ENCODE measurements at places on chromosomes 3 and 15.

GRCh38 chr3:31041161-31041978 is 146.9 kb upstream of the GADL1 start:
- DNase-seq, result no peak

DNA sequence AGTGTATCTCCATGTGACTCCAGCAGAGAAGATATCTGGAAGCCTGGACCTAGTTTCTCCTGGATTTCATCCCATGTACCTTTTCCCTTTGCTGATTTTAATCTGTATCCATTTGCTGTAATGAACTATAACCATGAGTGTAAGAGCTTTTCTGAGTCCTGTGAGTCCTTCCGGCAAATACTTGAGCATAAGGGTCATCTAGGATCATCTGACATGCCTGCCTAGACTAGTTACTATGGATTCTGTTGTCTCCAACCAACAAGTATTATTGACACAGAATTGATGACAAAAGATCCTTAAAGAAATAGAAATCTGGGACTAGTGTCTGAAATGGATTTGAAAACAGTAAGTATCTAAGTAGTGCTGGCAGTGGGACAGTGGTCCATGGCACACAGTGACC is 11.3 kb upstream of the UBE3A start:
- no peak for DNase-seq

- DNase-seq, result no peak
Observed at GRCh38 chr15:68187559-68187958, 17.6 kb downstream of the CALML4 start.

GRCh38 chr15:99987119-99987506 is 253.9 kb upstream of the LYSMD4 start:
- no peak for DNase-seq

DNA sequence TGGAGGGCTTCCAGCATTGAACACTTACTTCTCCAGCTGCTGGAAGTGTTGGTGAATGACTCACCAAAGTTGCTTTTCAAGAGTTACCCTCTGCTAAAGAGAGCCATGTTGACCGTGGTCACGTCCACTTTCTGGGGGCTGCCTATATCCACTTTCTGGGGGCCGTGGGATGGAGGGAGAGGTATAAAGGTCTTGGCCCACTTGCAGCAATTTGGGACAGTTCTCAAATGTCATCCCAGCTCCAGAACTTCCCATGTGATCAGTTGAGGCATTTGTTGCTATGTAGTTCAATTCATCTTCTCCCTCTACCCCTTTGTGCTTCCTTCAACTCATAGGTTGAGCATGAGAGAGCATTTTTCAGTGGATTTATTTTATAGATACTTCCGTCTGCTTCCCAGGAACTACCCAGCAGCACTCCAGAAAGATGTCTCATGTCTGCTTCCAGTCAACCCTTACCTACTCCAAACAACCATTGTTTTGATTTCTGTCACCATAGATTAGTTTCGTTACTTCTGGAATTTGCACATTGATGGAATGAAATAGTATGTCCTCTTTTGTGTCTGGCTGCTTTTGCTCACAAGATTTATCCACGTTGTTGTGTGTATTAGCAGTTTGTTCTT is 130.6 kb downstream of the TCF12 start:
- no peak for DNase-seq

DNA sequence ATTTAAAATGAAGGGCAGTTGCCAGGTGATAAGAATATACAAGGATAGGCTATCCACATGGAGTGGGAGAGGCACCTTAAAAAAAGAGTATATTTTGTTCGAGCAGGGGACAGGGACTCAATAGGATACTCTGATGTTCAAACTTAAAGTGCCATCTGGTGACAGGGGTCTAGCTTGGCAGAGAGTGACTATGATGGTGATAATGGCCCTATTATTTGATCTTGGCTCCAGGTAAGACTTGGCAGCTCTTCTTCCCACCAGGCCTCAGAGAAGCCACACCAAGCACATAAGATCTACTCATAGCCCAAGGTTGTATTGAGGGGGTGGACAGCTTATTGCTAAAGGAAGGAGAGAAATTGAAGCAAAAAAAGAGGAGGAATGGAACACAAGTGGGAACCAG is 109.0 kb upstream of the MANF start:
- DNase-seq, result no peak

DNA sequence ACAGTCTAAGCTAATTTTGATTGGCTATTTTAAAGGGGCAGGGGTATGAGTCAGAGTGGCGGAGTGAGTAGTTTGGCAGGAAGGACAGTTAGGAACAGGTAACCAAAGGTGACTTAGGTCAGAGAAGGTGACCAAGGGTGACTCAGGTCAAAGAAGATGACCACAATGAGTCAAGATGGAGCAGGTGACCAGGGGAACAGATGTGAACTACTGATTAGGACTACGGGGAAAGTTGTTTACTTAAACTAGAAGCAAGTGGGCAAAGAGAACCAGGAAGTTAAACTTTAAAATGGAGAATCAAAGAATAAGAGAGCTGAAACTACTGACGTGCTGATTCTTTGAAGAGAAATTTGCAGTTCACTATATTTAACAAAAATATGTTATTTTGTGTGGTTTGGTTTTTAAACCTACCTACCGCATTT is 14.1 kb upstream of the CA12 start:
- DNase-seq, result no peak

GRCh38 chr3:128009952-128010846 is 42.0 kb upstream of the SEC61A1 start:
- DNase-seq, result no peak

GRCh38 chr3:64638981-64639481 is 48.8 kb downstream of the ADAMTS9 start:
- no peak for DNase-seq

GRCh38 chr3:43391621-43392020 is 105.3 kb downstream of the SNRK start:
- DNase-seq, result no peak

- no peak for DNase-seq
Observed at GRCh38 chr3:101513419-101513986, 491 bp upstream of the SENP7 start.

DNA sequence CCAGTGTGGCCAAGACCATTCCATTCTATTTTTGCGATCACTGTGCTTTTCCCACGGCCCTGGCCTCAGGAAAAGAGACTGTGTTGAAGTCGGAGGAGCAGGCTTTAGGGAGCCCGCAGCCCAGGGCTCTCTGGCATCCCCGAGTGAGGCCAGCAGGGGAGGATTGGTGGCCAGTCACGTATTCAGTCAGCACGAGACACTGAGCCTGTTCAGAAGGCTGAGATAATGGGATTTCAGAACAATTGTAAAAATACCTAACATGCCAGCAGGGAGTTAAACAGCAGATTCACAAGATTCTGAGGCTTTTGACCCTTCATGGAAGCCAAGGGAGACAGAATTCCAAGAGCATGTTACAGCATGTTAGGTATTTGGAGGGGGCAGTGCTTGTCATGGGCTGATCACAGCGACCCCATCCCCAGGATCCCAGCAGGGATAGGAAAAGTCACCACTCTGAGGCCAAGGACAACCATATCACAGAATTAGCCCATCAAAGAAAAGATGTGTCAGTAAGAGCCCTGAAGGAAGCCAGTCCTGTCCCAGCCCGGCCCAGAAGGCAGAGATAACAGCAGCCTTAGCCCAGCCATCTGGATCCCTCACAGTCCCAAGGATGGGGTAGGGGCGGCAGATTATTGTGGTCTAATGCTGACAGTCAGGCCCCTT is 40.6 kb downstream of the AMOTL2 start:
- no peak for DNase-seq

GRCh38 chr3:134060561-134061385 is 31.0 kb upstream of the SLCO2A1 start:
- DNase-seq, result no peak

DNA sequence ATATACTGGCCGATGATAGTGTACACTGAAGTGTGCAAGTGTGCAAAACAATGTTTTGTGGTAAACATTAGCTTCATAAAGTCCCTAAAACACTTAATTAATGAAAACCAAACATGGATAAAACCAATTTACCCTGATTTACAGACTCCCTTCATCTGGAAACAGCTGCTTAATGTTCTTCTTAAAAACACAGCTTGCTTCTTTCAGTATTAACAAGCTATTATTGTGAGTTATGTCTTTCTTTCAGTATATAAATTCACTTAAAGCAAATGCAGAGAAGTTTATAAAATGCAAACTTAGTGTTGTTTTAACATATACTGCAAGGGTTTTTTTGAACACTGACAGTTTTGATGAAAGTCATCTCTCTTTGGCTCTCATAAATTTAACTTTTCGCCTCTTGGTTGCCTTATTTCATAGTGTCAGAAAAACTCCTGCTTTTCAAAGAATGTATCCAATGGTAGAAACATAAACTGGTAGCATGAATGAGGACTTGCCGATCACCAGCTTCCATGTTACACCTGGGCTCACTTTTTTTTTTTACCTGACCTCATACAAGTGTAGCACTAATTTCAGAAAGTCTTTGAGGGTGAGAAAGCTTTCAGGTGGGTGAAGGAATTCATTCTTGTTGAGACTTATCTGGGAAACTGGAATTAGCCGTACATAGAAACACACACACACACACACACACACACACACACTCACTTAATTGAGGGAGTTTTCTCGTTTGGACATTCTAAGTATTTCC is 532.2 kb downstream of the ROBO2 start:
- no peak for DNase-seq

GRCh38 chr3:25576831-25577454 is 87.8 kb downstream of the TOP2B start:
- DNase-seq, result no peak

GRCh38 chr3:107430996-107431245 is 53.7 kb downstream of the CCDC54 start:
- peak; percentile 4 for DNase-seq

GRCh38 chr15:64105113-64105704 is 9.4 kb downstream of the SNX1 start:
- DNase-seq, result no peak

DNA sequence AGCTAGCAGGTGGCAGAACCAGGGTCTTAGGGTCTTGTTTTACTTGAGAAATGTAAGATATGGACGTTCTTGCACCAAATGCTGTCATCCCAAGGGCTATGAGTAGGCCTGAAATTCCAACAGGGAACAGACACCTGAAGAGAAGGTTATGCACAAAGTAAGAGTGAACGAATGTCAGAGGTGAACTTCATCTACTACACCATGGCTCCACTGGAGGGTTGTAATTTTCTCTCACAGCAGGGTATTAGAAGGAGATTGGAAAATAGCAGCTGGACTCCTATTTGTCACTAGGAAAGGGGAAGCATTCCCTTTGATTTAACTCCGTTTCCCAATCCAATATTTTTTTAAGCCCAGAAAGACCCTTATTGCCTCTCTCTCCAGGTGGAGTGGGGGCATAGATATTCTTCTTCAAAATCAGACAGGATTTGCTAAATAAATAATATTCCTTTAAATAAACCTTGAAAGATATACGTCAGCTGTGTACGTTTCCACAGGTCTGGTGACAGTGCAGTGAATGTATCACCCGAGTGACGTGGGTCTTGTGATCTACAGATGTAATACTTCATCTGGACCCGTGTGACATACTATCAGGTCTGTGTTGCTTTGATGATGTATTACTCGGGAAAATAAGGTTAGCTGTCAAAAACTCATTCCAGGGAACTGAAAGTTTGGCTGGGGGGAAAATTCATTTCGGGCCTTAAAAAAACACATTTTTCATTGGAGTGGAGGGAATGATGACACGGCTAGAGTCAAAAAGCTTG is 302.6 kb downstream of the CHL1 start:
- no peak for DNase-seq

GRCh38 chr3:11384074-11384473 is 111.9 kb downstream of the ATG7 start:
- no peak for DNase-seq

DNA sequence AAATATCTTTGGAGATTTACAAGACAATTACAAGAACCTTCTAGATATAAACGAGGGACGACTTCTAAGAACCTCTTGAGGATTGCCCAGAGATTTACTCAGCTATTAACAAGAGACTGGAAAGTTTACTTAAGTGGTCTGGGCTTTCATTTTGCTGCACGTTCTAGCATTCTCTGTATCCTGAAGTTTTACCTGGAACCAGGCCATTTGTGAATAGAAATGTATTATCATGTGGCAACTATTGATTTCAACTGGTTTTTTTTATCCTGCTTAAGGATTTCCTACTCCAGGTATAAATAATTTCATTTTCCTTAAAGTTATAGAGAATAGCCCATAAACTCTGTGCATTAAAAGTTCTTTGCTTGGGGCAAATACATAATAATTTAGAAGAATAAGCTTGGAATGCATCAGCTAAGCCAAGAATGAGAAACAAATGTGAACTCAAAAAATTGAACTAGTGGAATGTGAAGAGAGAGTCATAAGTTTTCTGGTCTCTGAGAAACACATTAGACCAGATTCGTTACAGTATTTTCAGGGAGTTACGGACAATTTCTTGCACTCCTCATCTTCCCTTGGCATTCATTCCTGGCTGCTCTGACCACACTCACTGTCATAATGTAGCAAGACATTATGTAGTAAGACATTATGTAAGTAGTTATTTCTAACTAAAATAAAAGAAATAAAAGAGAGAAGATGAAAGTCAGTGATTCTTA is 1.3 kb downstream of the AQP9 start:
- DNase-seq, result no peak

DNA sequence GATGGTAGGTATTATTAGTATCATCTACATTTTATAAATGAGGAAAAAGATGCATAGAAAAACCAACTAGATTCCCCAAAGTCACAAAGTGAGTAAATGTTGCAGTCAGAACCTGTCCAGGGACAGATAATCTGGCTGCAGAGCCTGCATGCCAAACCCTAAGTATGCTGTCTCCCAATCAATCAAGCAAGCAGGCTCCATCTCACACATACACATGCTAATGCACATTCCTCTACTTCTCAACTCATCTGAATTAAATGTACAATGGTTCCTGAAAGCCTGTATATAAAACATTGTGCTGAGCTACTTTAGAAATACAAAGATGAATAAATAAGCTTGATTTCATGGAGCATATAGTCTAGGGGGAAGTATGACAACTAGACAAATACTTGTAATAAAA is 101.0 kb downstream of the CBLB start:
- no peak for DNase-seq

DNA sequence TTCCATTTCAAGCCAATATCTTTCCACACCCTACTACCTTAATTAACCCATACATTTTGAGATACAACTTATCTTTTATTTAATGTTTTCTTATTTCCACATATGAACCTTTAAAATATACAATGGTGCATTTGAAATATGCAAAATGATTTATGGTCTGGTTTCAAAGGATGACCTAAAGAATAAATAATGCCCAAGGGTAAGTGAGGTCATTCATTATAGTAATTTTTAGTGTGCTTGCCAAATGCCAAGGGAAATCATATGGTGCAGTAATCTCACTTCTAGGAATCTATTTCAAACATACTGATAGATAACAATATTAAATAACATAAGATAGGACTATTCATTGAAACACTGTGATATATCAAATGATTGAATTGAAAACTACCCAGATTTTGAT is 1055.4 kb downstream of the AGBL1 start:
- no peak for DNase-seq

- DNase-seq, result no peak
Observed at GRCh38 chr3:59595830-59596229, 546.0 kb upstream of the CFAP20DC start.

GRCh38 chr3:170699158-170700053 is 113.5 kb upstream of the SLC7A14 start:
- DNase-seq, result no peak

- DNase-seq, result no peak
Observed at GRCh38 chr3:196793246-196793645, 53.6 kb downstream of the PAK2 start.
